Stomach (tissue), 19 donors: ENCODE measurements at places on chromosomes 16 and 17. TPM values are rescaled to one million over a fixed set of nuclear protein-coding genes. Genes with fewer than 3 reads are reported as not detected.

GRCh38 chr17:60134396-60135150, 15.2 kb upstream of the CA4 start:
- peak; percentile 19 for DNase-seq

- DNase-seq: no peak
Measured at GRCh38 chr16:2904922-2905240, 6.8 kb upstream of the FLYWCH1 start.

- no peak for DNase-seq
Measured at GRCh38 chr16:67957622-67958021, 10.8 kb downstream of the SLC12A4 start.

- no peak for DNase-seq
Measured at GRCh38 chr16:62751218-62751617, 715.0 kb upstream of the CDH8 start.

DNA sequence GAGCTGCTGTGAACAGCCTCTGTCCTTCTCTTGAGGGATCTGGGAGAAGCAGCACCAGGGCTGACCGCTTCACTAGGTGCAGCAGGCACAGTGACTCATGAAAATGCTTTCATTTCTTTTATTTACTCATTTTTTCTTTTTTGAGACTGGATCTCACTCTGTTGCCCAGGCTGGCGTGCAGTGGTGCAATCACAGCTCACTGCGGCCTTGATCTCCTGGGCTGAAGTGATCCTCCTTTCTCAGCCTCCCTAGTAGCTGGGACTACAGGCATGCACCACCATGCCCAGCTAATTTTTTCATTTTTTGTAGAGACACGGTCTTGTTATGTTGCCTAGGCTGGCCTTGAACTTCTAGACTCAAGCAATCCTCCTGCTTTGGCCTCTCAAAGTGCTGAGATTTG, 216.8 kb upstream of the EEF2KMT start:
- DNase-seq: no peak

DNA sequence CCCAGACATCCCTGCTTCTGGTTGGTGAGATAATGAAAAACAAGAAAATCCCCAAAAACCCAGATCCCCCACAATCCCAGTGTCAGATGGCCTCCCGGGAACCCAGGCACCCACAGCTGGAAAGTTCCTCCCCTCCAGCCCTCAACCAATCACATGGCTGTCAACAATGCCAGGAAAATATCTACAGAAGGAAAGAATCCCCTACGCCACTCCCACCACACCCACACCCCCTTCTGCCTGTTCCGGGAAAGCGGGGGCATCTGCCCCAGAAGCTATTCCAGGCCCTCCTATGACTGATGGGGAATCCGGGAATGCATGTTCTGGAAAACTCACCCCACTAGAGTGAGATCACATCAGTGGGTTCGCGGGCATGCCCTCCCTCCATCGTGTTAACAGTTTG, 1.8 kb downstream of the TMEM95 start:
- no peak for DNase-seq

The LMF1 gene
- 7.6 TPM for total RNA-seq

DNA sequence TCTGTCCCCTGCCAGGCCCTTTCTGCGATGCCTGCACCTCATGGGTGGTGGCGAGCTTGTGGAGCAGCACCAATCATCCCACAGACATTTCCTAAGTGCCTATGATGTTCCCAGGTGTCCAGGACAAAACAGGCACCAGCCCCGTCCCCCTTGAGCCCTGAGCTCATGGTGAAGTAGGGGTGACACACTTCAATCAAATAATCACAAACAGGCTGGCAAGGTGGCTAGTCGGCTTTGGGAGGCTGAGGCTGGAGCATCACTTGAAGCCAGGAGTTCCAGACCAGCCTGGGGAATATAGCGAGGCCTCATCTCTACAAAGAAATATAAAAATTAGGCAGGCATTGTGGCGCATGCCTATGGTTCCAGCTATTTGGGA, 748 bp upstream of the PRSS8 start:
- DNase-seq: no peak

The EVPLL gene
- not detected for total RNA-seq

The CSF3 gene
- 0.55 TPM for total RNA-seq

The ATAD5 gene
- 9.7 TPM for total RNA-seq

GRCh38 chr16:66569131-66569530, 2.9 kb downstream of the CMTM1 start:
- no peak for DNase-seq

The CDRT4 gene
- total RNA-seq: not detected

- DNase-seq: no peak
Measured at GRCh38 chr17:79613195-79613772, 2.4 kb upstream of the RBFOX3 start.

DNA sequence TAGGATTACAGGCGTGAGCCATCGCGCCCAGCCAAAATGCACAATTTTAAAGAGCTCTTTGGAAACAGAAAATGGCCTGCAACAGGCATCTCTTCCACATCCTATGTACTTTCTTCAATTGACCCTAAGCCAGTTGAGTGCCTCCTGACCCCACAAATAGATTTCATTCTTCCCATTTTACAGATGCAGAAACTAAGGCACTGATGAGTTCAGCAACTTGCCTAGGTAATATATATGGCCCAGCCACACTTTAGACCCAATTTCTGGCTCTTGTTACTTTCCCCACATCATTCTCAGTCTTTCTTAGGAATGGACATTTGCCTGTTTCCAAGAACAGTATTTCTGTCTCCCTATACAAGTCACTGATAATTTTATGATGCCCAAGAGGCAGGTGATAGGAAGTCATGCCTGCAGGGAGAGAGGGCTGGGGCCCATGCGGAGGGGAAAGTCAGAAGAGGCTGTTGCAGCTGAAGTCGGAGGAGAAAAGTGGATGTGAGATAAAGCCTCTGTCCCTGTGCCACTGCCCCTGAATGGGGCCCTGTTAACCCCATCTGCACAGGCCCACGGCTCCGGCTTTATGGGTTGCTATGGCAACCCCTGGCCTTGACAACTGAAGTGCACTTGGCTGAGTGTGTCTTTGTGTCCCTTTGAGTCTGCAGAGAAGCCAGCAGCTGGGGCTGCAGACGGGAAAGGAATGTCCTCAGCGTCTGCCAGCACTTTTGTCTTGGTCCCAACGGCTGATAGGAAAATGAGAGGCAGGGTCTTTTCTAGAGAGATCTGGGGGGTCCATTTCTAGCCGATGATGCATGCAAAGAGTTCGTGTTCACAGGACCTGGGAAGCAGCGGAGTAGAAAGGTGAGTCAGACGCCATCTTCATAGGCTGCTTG, 45.9 kb downstream of the ABAT start:
- DNase-seq: no peak

GRCh38 chr16:54459509-54460262, 173.1 kb upstream of the IRX3 start:
- DNase-seq: no peak

DNA sequence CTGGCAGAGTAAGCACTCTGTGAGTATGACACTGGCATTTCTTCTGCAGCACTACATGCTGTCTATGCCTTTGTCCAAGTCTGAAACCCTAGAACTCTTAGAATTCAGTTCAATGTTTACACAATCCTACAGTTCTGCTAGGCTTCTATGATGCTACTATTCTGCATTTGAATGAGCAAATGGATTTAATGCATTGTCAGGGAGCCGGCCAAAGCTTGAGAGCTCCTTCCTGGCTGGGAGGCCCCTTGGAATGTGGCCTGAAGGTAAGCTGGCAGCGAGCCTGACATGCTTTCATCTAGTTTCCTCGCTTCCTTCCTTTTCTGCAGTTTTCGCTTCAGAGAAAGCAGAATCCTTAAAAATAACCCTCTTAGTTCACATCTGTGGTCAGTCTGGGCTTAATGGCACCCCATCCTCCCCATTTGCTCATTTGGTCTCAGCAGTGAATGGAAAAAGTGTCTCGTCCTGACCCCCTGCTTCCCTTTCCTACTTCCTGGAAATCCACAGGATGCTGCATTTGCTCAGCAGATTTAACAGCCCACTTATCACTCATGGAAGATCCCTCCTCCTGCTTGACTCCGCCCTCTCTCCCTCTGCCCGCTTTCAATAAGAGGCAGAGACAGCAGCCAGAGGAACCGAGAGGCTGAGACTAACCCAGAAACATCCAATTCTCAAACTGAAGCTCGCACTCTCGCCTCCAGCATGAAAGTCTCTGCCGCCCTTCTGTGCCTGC, at the start of gene CCL2:
CCL2 (plus strand) TSS at position 635 of the 730 bp plus-strand sequence; CDS start at position 700, 65 bp downstream.
- DNase-seq: peak; percentile 92

DNA sequence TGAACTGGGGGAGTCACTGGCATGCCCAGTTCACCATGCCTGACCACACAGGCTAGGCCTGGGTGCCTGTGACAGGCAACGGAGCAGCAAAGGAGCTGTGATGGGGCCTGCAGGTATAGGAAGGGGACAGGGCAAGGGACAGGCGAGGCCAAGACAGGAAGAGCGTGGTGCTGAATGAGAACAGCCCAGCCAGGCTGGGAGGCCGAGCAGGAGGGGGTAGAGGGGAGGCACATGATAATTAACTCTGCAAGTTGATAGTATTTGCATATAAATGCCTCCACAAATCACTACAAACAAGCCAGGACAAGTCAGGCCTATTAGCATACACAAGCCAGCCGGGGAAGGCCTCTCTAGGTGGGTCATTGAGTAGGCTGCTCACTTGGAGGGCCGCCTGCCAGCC, 7.8 kb downstream of the ZFHX3 start:
- DNase-seq: no peak
